Heart right ventricle (tissue), 16 donors: ENCODE measurements at places on chromosomes 7 and 10.

DNA sequence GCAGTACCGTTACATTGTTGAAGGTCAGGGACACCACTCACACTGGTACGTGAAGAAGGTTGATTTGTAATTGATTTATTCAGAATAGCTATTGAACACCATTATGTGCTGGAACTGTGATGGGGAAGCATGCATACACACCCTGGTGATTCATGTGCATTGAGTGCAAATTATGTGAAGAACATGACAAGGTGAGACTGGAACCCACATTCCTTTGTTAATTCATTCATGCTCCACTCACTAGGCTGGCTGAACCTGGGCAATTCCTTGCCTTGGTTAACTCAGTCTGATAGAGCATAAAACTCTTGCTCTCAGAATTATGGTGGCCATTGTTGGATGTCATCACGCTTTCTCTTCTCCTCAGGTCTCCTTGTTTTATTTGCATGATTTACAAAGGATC lies 67.3 kb upstream of the TPK1 start:
- DNase-seq = no peak

- DNase-seq = no peak
These were observed 95.3 kb upstream of the HDAC9 start for GRCh38 chr7:18400275-18400674.

- DNase-seq = no peak
These were observed 31.8 kb downstream of the AP3M1 start for GRCh38 chr10:74118804-74119203.

DNA sequence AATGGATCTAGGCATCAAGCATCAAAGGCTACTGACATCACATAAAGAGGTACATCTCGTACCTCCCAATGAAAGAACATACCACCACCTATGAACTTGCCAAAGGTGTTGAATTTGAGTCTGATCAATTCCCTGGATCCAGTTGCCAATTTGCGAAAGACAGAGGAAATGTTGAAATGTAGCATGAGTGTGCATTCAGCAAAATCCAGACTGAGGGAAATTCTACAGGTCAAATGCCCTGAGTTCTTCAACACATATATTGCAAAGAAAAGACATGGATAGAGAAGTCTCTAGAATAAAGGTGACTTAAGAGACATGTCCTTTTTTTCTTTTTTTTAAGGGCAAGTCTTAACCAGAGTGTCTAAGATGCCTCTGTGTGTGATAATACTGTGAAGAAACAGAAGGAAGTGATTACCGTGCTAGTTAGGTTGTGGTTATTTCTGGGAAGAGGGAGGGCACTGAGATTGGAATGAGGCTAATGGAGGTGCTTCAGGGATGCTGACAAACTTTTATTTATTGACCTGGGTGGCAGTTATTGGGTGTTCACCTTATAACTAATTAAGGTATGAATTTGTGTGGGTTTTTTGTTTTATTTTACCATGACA lies 128.7 kb downstream of the SAMD9 start:
- no peak for DNase-seq

GRCh38 chr10:5532618-5533097 lies 7.9 kb downstream of the CALML3 start:
- DNase-seq = no peak

DNA sequence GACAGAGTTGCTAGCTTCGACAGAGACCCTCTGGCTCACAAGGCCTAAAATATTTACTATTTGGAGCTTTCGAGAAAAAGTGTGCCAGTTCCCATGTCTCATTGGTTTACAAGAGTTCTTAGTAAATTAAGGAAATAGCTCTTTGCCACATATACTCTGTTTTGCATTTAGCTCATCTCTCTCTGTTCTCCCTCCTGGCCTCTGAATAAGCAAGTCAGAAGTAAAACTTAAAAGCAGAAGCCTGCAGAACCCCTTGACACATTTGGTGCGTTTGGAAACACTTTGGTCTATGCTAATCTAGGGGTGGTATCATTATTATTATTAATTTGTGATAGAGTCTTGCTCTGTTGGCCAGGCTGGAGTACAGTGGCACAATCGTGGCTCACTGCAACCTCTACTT lies 6.4 kb downstream of the CARD11 start:
- no peak for DNase-seq

DNA sequence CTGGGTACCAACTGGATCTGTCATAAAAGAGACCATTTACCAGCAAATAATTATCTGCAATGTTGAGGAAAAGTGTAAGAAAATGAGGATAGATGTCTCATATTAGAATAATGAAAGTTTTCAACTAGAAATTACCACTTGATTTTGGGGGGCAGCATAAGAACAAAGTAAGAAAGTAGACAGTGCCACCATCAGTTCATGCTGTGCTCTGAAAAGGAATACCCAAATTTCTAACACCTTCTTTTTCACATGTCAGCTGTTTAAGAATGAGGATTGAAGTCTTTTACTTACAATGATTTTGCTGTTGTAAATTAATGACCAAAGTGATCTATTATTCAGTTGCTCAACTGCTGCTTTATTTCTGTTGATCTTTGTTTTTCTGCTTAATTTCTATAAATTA lies 578.3 kb downstream of the ETV1 start:
- no peak for DNase-seq

DNA sequence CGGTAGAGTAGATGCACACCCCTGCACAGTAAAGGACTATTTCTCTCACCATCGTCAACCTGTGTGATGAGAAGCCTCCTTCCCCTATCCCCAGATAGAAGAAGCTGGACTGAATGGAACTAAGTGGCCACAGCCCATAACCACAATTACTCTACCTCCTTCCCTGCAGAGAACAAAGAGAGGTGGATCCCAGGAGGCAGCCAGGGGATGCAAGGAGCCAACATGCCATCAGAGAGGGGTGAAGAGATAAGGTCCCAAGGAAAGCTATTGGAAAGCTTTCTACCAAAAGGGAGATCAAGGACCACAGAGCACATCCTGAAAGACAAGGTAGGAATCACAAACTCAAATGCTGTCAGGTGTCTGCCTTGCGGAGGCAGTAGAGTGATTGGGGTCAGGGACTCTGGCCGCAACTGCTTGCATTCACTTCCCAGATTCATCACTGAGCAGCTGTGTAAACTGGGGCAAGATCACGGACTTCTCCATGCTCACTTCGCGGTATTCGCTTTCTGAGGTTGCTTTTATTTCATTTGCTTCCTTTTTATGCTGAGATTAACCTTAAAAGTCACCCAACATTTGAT lies 81.6 kb upstream of the MYO3A start:
- no peak for DNase-seq

DNA sequence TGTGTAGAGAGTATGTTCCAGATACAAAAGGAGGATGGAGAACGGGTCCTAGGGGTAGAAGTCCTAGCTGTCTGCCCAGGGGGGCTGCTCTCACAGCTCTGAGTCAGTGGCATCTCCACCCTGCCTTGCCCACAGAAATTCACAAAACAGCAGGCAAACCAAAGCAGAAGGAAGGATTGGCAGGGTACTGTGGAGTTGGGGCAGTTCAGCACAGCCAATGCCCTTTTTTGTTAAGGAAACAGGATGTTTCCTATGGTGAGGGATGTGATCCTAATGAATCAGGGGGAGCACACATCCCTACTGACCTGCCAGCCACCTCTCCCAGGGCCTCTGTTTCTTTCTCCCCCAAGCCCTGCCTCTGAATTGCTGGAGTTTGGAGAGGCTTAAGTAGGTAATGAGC lies 457.6 kb downstream of the PLXNA4 start:
- no peak for DNase-seq

GRCh38 chr7:104106108-104106905 lies 101.5 kb downstream of the ORC5 start:
- no peak for DNase-seq

DNA sequence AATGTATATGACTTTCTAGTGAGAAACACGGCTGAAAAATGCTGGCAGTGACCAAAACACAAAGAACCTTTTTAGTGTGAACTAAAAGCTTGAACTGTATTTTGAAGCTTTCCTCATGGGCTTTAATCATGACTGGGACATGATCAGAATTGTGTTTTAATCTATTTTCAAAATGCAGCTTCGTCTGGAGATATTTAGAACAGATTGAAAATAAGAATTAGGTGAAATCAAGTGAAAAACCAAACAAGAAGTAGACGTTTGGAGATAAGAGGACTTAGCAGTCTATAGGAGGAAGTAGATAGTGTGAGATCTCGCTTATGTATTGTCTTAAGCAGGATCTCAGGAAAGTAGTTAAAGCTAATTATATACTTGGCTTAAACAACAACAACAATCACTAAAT lies 865.4 kb upstream of the MBL2 start:
- no peak for DNase-seq
